ENCODE measurements at places on chromosomes 13 and 19. TPM values are rescaled to one million over a fixed set of nuclear protein-coding genes. Genes with fewer than 3 reads are reported as not detected.

Gene CYP4F12
- total RNA-seq = not detected

GRCh38 chr13:96540670-96541069 is 450.8 kb downstream of the HS6ST3 start:
- no peak for DNase-seq

GRCh38 chr13:86864376-86864775 is 806.8 kb upstream of the SLITRK5 start:
- DNase-seq = no peak

Gene TNFRSF19
- total RNA-seq = not detected

All from activated naive CD4-positive, alpha-beta T cell treated with anti-CD3 and anti-CD28 coated beads for 36 hours (primary cell).